Tibial artery (tissue), 4 donors: ENCODE measurements at places on chromosomes 5 and 9.

DNA sequence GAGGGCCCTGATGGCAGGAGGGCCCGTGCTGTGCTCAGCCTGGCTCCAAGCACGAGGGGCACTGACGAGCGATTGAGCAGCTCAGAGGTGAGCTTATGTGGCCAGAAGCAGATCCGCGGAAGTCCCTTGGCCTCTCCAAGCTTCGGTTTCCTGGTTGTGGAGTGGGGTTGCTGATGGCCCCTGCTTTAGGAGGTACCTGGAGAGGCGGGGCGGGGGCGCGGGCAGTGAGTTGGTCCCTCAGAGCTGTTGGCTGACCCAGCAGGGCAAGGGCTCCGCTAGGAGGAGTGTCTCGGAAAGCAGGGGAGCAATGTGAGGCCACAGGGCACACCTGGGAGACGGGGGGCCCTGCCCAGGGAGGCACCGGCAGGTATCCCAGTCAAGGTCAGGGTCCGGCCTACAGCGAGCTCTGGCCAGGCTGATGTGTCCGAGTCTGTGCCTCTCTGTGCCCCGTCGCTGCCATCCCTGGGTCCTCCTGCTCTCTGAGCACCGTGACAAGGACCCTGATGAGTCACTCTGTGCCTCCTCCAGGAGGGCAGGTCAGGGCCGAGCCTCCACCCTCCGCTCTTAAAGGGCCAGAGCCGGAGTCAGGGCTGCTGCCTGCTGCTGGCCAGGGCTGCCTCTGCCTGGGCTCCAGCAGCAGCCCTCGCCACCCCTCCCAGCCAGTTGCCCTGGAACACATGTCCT lies 14.8 kb downstream of the NCS1 start:
- DNase-seq: peak; percentile 94

DNA sequence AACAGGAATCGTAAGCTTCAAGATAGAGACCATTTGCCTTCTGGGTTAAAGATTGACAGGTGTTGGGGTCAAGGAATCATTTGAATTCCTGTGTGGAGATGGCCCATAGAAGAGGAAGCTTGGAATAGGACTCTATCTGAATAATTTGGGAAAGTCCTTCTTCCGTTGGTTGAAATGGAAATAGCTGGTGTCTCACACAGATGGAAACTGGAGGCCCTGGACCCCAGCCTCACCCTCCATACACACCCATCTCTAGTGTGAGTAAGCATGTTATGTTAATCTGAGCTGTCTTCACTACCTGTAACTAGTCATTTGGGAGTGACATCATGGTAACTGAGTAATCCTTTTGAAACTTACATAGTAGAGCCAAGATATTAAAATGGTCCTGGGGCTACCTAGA lies 184.4 kb downstream of the CD180 start:
- DNase-seq: no peak

DNA sequence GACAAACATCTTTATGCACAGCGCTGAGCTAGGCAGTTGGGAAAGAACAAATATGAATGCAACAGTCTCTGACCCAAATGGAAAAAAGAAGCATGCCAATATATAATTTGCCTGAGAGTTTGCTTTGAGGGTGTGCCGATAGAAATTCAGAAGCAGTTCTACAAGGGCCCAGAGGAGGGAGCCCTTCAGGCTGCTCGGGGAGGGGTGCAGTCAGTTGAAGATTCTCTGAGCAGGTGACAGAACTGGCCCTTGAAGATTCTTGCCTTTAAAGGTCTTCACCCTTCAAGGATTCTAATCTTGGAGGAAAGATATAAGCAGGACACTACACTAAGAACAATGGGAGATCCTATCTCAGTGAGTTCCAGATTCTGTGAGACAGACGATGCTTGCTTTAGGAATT lies 3.7 kb upstream of the PAPPA start:
- DNase-seq: no peak

DNA sequence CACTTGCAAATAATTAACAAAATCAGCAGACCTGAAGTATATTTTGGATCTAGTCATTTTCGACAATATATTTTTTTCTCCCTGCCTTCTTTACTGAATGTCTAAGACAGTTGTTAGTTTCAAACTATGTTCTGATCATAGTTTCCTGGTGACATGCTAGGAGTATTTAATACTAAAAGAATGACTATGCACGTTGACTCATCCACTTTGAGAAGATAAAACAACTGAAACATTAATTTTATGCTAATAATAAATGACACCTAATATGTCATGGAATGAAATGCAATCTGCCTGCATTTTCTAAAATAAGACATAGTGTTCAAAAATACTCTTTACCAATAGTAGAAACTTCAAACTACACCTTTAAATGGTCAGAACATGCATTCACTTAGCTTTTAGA lies 2123.7 kb upstream of the C9orf72 start:
- DNase-seq: no peak

DNA sequence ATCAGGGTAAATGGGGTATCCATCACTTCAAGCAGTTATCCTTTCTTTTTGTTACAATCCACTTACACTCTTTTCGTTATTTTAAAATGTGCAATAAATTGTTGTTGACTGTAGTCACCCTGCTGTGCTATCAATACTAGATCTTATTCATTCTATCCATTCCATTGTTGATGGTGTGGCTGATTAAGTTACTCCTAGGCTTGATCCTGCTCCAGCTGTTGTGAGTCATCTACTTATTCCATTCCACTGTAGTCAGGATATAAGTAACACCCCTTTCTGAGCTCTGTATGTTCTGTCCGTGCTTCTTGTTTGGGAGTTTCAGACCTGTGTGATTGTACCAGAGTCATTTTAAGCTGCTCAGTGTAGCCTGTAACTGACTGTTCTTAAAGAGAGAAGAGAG lies 122.5 kb upstream of the RUSC2 start:
- no peak for DNase-seq

DNA sequence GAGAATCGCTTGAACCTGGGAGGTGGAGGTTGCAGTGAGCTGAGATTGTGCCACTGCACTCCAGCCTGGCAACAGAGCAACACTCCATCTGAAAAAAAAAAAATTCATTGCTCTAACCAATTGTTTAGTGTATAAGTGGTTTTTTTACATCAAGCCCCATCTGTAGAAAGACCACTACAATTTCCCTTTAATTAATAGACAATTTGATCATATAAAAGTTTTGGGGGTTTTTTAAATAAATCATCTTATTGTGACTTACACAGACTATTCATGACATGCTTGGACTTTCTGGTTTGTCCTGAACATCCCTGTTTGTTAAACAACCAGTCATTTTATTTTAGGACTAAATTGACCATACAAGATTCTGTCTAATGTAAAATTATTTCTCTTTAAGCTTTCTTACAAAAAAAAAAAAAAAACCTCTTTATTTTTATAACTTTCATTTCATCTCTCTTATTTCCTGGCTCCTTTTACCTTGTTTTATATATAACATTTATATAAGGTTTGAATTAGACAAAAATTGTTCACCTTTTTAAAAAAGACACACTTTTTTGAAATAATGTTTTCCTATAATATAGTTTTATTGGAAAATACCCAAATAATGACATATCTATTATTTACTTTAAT lies 9.8 kb upstream of the FANCC start:
- DNase-seq: no peak

DNA sequence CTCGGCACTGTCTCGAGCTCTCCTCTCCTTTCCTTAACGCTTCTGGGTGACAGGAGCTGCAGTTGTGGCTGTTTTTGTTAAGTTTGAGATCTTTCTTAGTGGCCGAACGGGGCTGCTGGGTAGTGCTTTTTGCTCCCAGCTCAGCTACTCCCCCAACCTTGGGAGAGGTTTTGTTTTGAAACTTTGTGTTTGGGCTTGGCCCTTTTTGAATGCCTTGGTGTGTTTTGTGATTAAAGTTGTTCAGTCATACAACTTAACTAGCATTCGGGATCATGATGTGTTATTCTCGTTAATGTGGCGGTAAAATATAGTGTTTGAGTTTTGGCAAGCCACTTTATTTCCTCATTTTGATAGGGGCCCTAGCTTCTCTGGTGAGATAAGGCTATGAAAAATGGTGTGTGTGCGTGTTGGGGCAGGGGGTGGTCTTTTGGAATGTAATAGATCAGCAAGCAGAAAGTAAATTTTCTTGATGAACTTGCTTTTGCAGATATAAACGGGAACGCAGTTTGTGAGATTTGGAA lies 1.1 kb downstream of the KDM3B start:
- DNase-seq: no peak

- DNase-seq: no peak
Observed at GRCh38 chr9:70936536-70936935, 184.9 kb downstream of the TRPM3 start.

- no peak for DNase-seq
Observed at GRCh38 chr5:133225671-133226152, 173.9 kb downstream of the HSPA4 start.

DNA sequence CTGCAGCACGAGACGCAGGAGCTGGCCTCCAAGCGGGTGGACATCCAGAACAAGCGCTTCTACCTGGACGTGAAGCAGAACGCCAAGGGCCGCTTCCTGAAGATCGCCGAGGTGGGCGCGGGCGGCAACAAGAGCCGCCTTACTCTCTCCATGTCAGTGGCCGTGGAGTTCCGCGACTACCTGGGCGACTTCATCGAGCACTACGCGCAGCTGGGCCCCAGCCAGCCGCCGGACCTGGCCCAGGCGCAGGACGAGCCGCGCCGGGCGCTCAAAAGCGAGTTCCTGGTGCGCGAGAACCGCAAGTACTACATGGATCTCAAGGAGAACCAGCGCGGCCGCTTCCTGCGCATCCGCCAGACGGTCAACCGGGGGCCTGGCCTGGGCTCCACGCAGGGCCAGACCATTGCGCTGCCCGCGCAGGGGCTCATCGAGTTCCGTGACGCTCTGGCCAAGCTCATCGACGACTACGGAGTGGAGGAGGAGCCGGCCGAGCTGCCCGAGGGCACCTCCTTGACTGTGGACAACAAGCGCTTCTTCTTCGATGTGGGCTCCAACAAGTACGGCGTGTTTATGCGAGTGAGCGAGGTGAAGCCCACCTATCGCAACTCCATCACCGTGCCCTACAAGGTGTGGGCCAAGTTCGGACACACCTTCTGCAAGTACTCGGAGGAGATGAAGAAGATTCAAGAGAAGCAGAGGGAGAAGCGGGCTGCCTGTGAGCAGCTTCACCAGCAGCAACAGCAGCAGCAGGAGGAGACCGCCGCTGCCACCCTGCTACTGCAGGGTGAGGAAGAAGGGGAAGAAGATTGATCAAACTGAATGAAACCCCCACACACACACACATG lies 654 bp downstream of the PURA start:
- DNase-seq: peak; percentile 82

- DNase-seq: no peak
Observed at GRCh38 chr5:180644825-180645273, 4.6 kb downstream of the FLT4 start.

DNA sequence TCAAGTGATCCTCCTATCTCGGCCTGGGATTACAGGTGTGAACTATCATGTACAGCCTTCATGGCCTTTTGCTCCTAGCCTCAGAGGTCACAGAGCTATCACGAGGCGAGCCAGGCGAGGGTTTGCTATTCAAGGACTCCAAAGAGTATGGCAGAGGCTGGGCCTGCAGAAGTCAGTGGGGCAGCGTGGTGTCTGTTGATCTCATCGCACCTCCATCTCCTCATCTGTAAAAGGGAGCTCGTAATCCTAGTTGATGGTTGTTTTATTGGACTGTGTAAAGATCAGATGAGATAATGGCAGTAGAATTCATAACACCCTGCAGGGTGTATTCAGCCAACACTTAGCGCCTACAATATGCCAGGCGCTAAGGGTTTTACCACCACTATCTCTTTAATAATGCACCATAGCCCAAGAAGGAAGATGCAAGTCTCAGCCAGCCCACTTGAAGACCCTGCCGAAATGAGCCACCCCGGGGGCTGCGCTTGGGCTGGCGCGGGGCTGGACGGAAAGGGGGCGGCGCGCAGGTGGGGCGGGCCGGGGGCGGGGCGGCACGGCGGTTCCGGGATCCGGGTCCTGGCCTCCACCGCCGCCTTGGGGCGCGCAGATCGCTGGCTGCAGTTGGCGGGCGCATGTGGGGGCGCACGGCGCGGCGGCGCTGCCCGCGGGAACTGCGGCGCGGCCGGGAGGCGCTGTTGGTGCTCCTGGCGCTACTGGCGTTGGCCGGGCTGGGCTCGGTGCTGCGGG lies at the start of gene GALNT12:
Gene GALNT12 (plus strand): TSS at position 601 of the 744 bp plus-strand sequence. CDS start 29 bp downstream, at position 630.
- DNase-seq: peak; percentile 66

DNA sequence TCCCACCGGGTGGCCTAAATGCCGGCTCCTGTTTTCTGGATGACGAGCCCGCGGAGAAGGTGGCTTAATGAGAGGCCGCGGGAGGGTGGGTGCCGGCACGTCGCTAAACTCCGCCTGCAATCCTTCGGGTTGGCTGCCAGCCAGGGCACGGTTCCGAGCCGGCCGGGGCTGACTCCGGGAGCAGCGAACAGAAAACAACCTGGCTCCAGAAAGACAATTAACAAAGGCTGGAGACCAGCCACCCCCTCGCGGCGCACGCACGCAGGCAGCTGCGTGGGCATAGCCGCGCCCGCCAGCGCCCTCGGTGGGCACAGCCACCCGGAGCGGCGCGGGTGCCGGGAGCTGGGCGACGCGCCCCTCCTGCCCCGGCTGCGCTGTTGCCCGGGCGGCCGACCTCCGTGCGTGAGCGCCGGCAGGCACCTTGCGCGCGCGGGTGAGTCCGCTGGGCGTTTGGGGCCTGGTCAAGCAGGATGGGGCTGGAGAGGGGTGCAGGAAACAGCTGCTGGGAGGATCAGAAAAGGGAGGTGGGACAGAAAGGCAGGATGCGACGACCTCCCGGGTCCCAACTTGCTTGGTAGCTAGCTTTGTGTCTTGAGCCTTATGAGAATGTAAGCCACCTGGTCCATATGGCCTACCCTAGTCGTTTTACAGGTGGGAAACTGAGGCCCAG lies at the start of gene ARHGEF37:
Gene ARHGEF37 (plus strand): TSS at position 307 of the 670 bp plus-strand sequence. CDS start 16,272 bp downstream, outside the sequence.
- peak; percentile 91 for DNase-seq

GRCh38 chr5:147339313-147339712 lies 104.5 kb downstream of the STK32A start:
- DNase-seq: no peak

DNA sequence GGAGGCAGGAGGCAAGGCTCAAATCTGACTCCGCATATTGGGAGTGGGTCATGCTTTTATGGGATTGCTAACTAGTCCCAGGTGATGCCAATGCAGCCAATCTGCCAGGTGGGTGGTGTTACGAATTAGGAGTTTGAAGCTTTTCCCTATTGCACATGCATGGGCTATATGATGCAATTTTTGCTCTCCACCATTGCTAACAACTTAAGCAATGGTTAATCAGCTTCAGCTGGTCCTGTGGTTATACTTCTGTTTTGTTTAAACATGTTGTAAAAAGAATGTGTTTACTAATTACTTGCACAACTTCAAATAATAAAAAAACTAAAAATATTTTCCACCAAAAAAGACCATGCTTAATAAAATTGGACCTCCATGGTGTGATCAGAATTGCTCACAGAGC lies 55.7 kb downstream of the SHC3 start:
- DNase-seq: no peak
